Femur (tissue), 1 donor: ENCODE measurements at places on chromosomes 5 and 9.
A peak's percentile ranks its signal among the peaks of the same experiment; 100 is the strongest.

DNA sequence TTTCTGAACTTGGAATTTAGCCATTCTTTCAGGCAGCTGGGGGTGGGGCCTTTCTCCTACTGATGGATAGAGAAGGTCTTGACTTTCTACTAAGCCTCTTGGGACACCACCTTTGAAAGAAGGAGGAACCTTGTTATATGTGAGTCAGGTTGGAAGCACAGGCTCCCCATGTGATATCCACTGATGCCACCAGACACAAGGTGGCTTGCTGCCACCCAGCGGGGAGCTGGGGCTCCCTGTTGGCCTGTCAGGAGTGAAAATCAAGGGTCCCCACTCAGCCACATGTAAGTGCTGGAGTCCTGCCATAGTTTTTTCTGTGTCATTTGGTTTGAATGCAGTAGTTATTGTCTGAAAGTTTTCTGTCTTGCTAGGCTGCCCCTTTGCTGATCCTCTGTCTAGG lies 252.4 kb upstream of the NFIL3 start:
- no peak for DNase-seq

DNA sequence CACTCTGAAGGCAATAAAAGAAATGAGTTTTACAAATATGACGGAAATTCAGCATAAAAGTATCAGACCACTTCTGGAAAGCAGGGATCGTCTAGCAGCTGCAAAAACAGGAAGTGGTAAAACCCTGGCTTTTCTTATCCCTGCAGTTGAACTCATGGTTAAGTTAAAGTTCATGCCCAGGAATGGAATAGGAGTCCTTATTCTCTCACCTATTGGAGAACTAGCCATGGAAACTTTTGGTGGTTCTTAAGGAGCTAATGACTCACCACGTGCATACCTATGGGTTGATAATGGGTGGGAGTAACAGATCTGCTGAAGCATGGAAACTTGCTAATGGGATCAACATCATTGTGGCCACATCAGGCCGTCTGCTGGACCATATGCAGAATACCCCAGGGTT lies 93.5 kb upstream of the RGMB start:
- no peak for DNase-seq

DNA sequence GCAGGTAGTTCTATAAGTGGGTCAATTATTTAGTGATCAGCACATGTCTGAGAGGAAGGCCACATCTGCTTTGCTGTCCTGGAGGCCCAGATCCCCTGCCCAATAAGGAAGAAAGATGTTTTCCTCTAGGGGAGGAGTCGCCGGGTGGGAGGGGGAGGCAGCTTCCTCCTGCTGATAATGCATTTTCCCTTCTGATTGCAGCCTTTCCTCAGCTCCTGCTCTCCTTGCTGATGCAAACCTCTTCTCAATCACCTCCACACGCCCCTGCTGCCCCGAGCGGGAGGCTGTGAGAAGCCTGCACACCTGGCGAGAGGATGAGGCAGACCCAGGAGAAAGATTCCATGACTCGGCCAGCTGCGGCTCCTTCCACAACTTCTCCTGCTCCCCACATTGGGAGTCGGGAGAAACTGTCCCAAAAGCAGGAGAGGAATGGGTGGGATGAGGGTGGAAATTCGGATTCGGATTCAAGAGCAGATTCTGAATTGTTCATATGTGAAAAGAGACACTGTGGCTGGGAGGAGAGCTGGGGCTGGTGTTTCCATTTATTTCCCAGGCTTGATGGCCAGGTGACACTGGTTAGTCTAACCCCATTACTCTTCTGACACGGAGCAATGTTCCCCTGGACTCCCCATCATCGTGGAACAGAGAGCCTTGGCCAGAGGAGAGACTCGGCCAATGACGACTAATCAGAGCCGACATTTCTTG lies 6.8 kb upstream of the NTNG2 start:
- no peak for DNase-seq

- DNase-seq: no peak
Observed at GRCh38 chr5:181098762-181099601, 32.0 kb downstream of the OR2V1 start.

- no peak for DNase-seq
Observed at GRCh38 chr9:109455861-109456260, 42.2 kb downstream of the PTPN3 start.

DNA sequence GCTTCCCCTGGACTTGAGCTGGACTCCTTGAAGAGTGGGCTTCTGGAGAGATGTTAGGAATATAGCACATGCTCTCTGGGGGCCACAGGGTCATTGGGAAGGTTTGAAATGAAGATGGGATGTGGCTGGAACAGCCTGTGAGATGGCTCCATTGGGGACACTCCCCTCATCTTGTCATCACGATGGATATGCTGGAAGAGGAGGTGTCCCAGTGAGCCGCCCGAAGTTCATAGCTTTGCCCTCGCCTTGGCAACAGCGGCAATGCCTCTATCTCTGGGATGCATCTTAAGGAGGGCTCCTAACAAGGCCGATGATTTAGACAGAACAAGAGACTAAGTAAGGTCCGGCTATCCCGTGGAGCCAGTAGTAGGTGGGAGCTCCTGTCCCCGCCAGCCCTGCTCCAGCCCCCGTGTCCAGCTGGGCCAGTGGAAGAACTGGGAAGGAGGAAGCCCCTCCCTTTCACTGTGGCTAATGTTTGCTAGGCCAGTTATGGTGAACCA lies 23.9 kb downstream of the AMBP start:
- no peak for DNase-seq

- DNase-seq: no peak
Observed at GRCh38 chr5:20445326-20445860, 457.4 kb upstream of the CDH18 start.

GRCh38 chr9:108139900-108140299 lies 650.3 kb upstream of the KLF4 start:
- no peak for DNase-seq

- no peak for DNase-seq
Observed at GRCh38 chr9:137189297-137190295, 1.1 kb downstream of the SSNA1 start.

DNA sequence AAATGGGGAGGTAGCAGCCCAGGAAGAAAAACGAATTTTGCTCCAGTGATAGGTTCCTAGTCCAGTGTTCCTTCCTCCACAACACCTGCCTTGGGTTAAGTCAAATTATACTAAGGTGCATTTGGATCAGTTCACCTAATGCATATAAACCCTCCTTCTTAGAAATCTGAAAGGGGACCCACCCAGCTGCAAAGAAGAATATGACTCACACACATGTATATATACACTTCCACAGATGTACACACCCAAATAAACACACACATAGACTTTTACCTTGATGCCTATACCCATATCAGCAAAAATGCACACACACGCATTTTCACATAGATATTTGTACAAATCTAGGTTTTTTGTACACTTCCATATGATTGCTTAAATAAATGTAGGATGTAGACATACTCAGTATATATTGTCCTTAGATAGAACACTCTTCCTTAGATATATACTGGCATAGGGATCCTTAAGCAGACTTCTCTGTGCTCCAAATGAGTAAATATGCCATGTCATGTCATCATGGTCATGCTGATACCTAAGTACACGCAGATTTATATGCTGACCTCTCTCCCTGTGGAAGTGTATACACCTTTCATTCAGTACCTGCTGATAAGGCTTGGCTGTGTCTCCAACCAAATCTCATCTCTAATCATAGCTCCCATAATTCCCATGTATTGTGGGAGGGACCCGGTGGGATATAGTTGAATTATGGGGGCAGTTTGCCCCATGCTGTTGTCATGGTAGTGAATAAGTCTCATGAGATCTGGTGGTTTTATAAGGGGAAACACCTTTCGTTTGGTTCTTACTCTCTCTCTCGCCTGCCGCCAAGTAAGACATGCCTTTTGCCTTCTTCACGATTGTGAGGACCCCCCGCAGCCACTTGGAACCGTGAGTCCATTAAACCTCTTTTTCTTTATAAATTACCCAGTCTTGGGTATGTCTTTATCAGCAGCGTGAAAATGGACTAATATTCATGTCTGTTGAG lies 10.2 kb downstream of the ADRB2 start:
- no peak for DNase-seq

GRCh38 chr9:107435415-107435814 lies 54.2 kb downstream of the KLF4 start:
- no peak for DNase-seq

GRCh38 chr5:173310861-173311785 lies 17.1 kb downstream of the STC2 start:
- DNase-seq: no peak

GRCh38 chr5:28750251-28750650 lies 1711.9 kb upstream of the CDH9 start:
- DNase-seq: no peak

DNA sequence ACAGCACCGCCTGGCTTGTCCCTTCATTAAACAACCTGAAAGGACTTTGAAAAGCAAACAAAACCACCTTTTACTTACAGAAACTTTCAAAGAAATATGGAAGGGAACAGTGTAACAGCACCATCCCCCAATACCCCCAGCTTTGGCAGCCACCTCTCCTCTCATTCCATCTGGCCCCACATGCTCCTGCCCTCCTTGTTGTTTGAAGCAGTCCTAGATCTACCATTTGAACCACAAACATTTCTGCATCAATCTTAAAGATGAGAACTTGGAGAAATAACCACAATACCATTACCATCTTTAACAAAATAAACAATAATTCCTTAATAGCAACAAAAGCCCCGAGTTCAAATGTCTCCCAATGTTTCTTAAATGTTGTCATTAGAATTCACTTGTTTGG lies 17.8 kb upstream of the COL15A1 start:
- DNase-seq: peak; percentile 1

DNA sequence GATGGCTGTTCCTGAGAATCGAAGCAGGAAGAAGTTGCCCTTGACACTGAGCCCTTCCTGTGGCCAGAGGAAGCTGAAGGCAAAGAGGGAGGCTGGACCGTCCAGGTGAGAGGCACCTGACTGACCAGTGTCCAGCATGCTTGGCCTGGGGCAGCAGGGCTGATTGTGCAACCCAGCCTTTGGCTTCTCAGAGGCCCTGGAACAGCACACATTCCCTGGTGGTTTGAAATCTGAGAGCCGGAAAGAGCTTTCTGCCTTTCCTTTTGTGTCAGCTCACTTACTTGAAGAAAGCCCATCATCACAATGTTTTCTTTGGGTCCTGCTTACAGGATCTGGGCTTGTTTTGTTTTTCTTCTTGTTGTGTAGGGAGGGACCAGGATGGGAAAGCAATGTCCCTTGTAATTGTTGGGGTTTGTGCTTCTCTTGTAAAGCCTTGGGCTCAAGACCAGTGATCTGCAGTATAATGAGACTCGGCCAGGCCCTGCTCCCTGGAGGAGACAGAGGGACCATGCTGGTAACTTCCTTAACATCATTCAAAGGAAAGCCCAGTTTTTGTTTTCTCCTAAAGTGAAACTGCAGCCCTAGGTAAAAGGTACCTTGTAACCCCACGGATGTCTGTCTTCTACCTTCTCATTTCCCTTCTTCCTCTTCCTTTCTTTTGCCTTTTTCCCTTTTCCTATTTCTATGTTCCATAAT lies 213.7 kb downstream of the NXNL2 start:
- DNase-seq: peak; percentile 71

DNA sequence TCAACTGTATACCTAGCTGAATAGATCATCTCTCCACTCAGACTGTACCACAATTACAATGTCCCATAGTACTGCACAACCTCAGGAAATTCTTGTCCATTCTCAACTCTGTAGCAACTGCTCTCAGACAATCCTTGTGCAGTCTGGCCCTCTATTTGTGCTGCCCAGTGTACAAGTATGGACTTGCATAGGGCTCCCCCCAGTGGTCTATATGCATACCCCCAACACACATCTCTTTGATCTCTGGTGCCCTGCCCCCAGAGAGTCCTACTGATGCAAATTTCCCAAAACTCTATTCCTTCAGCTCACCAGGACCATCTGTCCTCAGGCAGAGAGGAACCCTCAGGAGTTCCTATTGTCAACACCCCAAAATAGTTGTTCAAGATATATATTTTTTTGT lies 205.3 kb downstream of the SLCO4C1 start:
- no peak for DNase-seq

GRCh38 chr5:87329114-87329513 lies 61.4 kb downstream of the RASA1 start:
- DNase-seq: no peak

DNA sequence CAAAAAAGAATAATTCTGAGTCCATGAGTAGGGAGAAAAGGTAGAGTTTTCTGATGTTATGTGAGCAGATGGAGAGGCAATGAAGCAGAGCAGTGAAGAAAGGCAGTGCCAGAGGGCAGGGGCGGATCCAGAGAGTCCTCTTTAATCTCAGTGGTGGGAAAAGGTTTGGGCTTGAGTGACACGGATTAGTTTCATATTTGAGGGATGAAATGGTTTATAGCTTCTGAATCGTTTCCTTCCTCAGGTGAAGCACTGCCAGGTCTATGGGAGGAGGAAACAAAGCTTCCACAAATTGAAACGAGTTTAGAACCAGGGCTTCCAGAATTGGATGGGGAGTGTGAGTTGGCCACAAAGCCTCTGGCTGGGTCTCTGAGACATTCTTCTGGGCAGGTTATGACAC lies 517.0 kb upstream of the PAPPA start:
- no peak for DNase-seq

- DNase-seq: no peak
Observed at GRCh38 chr5:179170606-179171005, 110.4 kb downstream of the ZNF354C start.

GRCh38 chr5:36417221-36417620 lies 115.5 kb upstream of the RANBP3L start:
- DNase-seq: no peak

DNA sequence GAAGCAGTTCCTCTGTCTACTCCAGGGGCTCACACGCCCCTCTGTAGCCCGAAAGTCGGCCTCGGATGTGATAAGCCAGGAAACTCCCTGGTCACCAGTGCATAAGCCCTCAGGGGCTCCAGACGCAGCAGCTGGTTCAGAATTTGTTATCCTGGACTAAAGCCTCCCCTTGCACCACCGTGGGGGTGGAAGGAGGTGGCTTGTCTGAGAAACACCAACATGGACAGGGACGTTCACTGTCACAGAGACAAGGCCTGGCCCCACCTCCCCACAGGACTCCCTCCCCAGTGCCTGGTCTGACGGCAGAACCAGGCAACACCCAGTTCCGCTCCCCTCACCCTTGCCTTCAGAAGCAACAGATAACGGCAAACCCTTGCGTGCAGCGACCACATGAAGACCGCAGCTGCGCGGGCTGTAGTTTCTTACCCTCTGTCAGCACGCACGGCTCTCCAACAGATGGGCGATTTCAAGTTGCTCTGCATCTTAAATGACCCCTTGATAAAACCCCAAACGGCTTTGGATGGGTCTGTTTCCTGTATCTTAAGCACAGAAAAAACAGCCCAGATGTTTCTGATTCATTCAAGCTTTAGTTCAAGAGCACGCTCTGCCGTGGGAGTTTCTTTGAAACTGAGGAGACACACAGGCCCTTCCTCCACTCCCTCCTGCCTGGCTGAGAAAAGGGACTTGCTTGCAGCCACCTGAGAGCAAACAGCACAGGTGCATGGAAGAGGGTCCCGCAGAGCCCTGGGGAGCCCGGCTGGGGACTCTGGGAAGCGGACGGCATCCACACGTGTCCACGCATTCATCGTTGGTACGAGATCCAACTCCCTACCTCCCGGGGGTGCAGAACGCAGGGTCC lies 44.7 kb upstream of the NKD2 start:
- peak; percentile 77 for DNase-seq

DNA sequence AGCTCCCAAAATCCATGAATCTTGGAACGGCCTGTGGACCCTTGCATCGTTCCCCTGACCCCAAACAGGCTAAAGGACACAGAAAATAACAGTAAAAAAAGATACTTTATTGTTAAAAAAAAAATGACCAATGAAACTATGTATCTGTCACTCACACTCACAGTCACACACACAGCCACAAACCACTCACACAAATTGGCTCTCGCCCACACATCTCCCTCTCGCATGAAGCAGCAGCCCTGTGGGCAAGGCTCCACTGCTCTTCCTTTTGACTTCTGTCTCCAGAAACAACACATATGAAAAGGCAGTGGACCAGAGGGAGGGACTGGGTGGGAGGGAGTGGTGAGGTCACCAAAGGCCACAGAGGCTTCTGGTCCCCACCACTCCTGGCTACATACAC lies 56.6 kb downstream of the SLC36A1 start:
- DNase-seq: no peak
